ENCODE measurements at places on chromosomes 16 and 17. TPM values are rescaled to one million over a fixed set of nuclear protein-coding genes. Genes with fewer than 3 reads are reported as not detected.

CAMTA2 gene
- 62.0 TPM for total RNA-seq

C17orf67 gene
- total RNA-seq = 5.4 TPM

RAB40B gene
- total RNA-seq = 3.3 TPM

ALDH3A1 gene
- not detected for total RNA-seq

Data from activated naive CD8-positive, alpha-beta T cell treated with anti-CD3 and anti-CD28 coated beads, Interleukin-2, amount 10 ng/mL, durations not matched to agents 7 days and 5 days (primary cell).